Suppressor macrophage treated with lipopolysaccharide for 1 hour (primary cell): ENCODE measurements at places on chromosomes 3 and 15.

DNA sequence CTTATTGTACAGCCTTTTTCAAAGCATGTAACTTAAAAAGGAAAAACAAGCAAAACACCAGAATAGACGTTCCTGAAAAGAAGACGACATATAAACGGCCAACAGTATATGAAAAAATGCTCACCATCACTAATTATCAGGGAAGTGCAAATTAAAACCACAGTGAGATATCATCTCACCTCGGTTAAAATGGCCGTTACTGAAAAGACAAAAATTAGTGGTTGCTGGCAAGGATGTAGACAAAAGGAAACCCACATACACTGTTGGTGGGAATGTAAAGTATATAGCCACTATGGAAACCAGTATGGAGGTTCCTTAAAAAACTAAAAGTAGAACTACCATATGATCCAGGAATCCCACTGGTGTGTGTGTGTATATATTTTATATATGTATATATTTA is 64.5 kb upstream of the MLF1 start:
- DNase-seq = no peak

- DNase-seq = no peak
These were observed 4.3 kb upstream of the MYL3 start for GRCh38 chr3:46867550-46867898.

DNA sequence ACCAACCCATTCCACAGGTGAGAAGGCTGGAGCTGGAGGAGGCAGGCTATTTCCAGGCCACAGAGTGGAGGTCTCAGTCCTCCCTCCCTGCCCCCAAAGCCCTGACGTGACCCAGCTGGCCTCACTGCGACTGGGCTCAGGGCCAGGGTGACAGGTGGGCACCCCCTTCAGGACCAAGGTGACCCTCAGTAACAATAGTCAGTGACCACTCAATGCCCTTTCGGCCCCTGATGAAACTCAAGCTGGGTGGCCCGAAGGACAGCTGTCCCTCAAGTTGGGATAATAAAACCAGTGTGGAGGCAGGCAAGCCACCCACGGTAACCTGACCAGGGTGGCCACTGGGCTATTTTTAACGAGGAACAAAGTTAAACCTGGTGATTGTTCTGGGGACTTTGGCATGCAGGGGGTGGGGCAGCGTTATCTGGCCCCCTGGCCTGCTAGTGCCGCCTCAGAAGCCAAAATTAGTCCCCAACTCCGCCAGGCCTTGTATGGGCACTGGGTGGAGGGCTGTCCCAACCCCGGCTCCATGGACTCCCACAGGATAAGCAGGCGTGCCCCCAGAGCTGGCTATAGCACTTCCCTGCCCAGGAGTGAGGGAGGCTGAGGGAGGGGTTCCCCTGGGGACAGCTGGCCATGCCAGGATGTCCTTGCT is 1.1 kb downstream of the TNNC1 start:
- DNase-seq = no peak

GRCh38 chr3:134453631-134454030 is 32.2 kb downstream of the ANAPC13 start:
- no peak for DNase-seq

GRCh38 chr15:77720173-77720572 is 87.5 kb upstream of the LINGO1 start:
- no peak for DNase-seq
